A549 treated with Mapracorat at 1 μM for 4 hours (cell line): ENCODE measurements at places on chromosomes 3 and 15. TPM values are rescaled to one million over a fixed set of nuclear protein-coding genes. Genes with fewer than 3 reads are reported as not detected.

Gene OCA2
- total RNA-seq = 0.17 to 0.34 TPM (median 0.27 TPM) in 5 replicates

Gene MYL3
- total RNA-seq = not detected in 5 replicates

Gene AHSG
- 0.08 to 0.11 TPM in 2 of 5 replicates, not detected in the others for total RNA-seq

Gene FBXL22
- 0.15 to 0.25 TPM (median 0.21 TPM) in 4 of 5 replicates, not detected in the other for total RNA-seq

Gene SLC22A13
- total RNA-seq = not detected in 5 replicates

Gene INSYN1
- 0.95 to 3.1 TPM (median 1.4 TPM) in 5 replicates for total RNA-seq

Gene ATP10A
- total RNA-seq = 7.6 to 9.2 TPM (median 7.8 TPM) in 5 replicates

Gene CDCP1
- total RNA-seq = 7.7 to 9.6 TPM (median 8.3 TPM) in 5 replicates

Gene PARP14
- total RNA-seq = 7.6 to 9.2 TPM (median 8.3 TPM) in 5 replicates

Gene SPRED1
- 6.3 to 9.1 TPM (median 7.6 TPM) in 5 replicates for total RNA-seq

Gene GJD2
- not detected in 5 replicates for total RNA-seq

Gene FETUB
- total RNA-seq = 0.10 to 0.35 TPM (median 0.23 TPM) in 5 replicates

Gene C3orf85
- total RNA-seq = not detected in 5 replicates

Gene MYEF2
- total RNA-seq = 14.1 to 19.7 TPM (median 18.1 TPM) in 5 replicates

Gene SH2D7
- total RNA-seq = not detected in 5 replicates

Gene ACKR2
- 0.09 to 0.22 TPM in 2 of 5 replicates, not detected in the others for total RNA-seq

Gene CFAP161
- not detected in 5 replicates for total RNA-seq

Gene ACKR4
- total RNA-seq = not detected in 5 replicates

Gene SPSB4
- 0.07 to 0.21 TPM (median 0.12 TPM) in 5 replicates for total RNA-seq

Gene TMEM40
- 0.13 to 0.43 TPM (median 0.20 TPM) in 5 replicates for total RNA-seq

Gene ASB14
- not detected in 5 replicates for total RNA-seq

Gene BMF
- total RNA-seq = 0.97 to 1.5 TPM (median 1.1 TPM) in 5 replicates

Gene HRH1
- total RNA-seq = 5.7 to 8.7 TPM (median 7.3 TPM) in 5 replicates

Gene THSD4
- total RNA-seq = 20.3 to 28.3 TPM (median 24.4 TPM) in 5 replicates

Gene FAM107A
- total RNA-seq = 0.11 to 0.24 TPM (median 0.20 TPM) in 5 replicates

Gene LIPH
- 4.9 to 5.9 TPM (median 5.5 TPM) in 5 replicates for total RNA-seq

Gene BTLA
- not detected in 5 replicates for total RNA-seq

Gene GOLGA6A
- 0.07 to 0.26 TPM (median 0.10 TPM) in 5 replicates for total RNA-seq

Gene FBXO40
- total RNA-seq = not detected in 5 replicates

Gene DHFR2
- 2.4 to 3.6 TPM (median 3.2 TPM) in 5 replicates for total RNA-seq

Gene CALML4
- 6.2 to 11.1 TPM (median 9.0 TPM) in 5 replicates for total RNA-seq

Gene CLDN11
- total RNA-seq = 0.13 to 0.21 TPM (median 0.18 TPM) in 3 of 5 replicates, not detected in the others

Gene RAB6B
- 1.7 to 2.4 TPM (median 2.3 TPM) in 5 replicates for total RNA-seq

Gene YEATS2
- 10.0 to 13.4 TPM (median 12.6 TPM) in 5 replicates for total RNA-seq

Gene MAP2K1
- 89.3 to 134 TPM (median 128 TPM) in 5 replicates for total RNA-seq

Gene ZDHHC23
- total RNA-seq = 3.0 to 3.9 TPM (median 3.5 TPM) in 5 replicates

Gene SPESP1
- not detected in 5 replicates for total RNA-seq

Gene IQCF5
- not detected in 5 replicates for total RNA-seq

Gene PLA2G4E
- not detected in 5 replicates for total RNA-seq

Gene ZFAND6
- total RNA-seq = 96.4 to 118 TPM (median 99.9 TPM) in 5 replicates

Gene CYP1A2
- total RNA-seq = not detected in 5 replicates

Gene ZNF80
- total RNA-seq = not detected in 5 replicates

Gene TMEM266
- 0.11 to 0.16 TPM (median 0.14 TPM) in 5 replicates for total RNA-seq

Gene CPNE4
- total RNA-seq = 4.9 to 8.8 TPM (median 5.9 TPM) in 5 replicates

Gene SERINC4
- total RNA-seq = 0.07 to 0.08 TPM in 2 of 5 replicates, not detected in the others

Gene RBPMS2
- total RNA-seq = 6.6 to 9.4 TPM (median 8.3 TPM) in 5 replicates

Gene LYSMD4
- 3.3 to 4.6 TPM (median 4.2 TPM) in 5 replicates for total RNA-seq

Gene FGD5
- total RNA-seq = not detected in 5 replicates

Gene BUB1B
- total RNA-seq = 24.0 to 29.7 TPM (median 27.8 TPM) in 5 replicates

Gene ASTE1
- 4.4 to 5.7 TPM (median 5.3 TPM) in 5 replicates for total RNA-seq

Gene TRNT1
- 26.5 to 30.2 TPM (median 27.2 TPM) in 5 replicates for total RNA-seq

Gene EEF1AKMT4
- total RNA-seq = 9.6 to 13.2 TPM (median 11.4 TPM) in 5 replicates

Gene TUSC7
- not detected in 5 replicates for total RNA-seq

Gene GRK7
- total RNA-seq = not detected in 5 replicates
